SIG-M5 (cell line): ENCODE measurements at places on chromosomes 7 and 10.

DNA sequence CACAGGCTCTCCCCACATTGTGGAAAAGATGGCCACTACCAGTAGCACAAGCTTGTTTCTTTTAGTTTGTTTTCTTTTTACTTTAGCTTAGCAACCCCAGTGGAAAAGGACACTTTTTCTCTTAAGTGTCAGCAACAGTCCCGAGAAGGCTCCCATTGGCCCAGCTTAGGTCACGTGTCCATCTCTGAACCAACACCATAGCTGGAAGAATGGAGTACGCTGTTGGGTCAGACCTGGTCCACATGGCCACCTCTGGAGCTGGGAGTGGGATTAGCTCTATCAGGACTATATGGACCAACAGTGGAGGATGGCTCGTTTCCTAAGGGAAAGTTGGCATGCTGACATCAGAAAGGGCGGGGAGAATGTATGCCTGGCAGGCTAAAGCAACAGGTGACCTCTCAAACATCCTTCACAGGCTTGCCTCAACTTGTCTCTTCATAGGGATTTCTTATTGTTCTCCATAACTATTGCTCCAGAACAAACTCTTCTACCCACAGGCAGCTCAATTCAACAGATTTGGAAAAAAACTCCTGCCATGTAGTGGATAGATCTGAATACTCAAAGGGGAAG is 27.6 kb upstream of the NEUROG3 start:
- DNase-seq = no peak

DNA sequence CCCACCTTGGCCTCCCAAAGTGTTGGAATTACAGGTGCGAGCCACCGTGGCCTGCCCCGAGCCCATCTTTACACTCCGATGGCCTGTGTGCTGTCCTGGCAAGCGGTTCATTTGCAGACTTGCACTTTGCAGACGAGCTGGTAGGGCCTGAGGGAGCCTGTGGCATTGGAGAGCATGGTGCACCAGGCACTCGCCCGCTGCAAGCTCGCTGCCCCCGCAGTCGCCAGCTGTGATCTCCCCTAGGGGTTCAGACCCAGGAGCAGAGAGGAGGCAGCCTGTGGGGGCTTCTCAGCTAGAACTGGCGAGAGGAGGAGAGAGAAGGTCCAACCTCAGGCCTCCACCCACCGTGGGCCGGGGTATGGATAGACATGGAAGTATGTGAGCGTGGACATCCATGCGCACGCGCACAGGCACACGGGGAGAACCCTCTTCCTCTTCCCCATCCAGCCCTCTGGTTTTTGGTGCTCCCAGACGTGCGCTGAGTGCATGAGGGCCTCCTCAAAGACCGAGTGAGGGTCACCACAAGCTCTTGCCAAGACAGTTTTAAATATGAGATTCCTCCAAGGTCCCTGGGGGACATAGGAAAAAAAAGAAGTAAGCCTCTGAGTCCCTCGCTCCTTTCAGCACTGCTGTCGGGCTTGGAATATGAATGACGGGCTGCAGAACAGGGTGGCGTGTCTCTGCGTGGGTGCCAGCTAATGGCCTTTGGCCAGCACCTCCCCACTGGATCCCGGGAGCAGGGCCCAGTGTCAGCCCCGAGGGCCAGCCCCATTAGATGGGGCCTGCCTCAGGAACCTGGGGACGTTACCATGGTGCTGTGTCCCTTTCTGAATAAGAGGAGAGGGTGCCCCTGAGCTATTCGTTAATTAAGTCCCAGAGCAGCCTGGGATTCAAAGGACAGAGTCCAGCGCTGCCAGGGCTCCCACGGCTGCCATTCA is 15.1 kb upstream of the TTYH3 start:
- DNase-seq = no peak

DNA sequence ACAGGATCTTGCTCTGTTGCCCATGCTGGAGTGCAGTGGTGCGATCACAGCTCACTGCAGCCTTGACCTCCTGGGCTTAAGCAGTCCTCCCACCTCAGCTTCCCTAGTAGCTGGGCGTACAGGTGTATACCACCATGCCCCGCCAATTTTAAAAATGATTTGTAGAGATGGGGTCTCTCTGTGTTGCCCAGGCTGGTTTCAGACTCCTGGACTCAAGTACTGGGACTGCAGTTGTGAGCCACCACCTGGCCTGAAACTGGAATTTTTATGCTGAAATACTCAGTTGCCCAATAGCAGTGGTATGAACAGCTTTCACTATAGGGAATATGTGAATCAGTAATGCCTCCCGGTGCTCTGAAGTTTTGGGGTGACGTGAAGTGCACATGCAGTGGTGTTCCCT is 7.6 kb downstream of the ZRANB1 start:
- no peak for DNase-seq

DNA sequence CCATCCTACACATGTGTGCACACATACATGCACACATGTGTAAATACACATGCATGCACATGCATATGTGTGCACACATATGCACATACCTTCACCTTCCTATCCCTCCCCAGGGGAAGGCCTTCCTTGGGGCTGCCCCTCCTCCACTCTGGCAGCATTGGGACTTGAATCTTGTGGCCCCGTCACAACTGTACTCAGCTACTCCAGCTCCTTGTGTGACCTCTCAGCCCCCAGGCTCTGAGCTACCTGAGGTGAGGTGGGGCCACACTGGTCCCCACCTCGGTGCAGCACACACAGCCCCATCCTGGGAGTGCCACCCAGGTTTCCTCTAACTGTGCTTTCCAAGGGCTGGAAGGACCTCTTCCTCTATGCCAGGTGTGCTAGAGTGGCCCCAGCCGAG is 116.0 kb downstream of the LHPP start:
- no peak for DNase-seq

GRCh38 chr10:98320486-98321185 is 52.6 kb upstream of the LOXL4 start:
- DNase-seq = no peak
